ENCODE measurements at places on chromosomes 6 and 20. TPM values are rescaled to one million over a fixed set of nuclear protein-coding genes. Genes with fewer than 3 reads are reported as not detected.

The BPI gene
- not detected for total RNA-seq

The OLIG3 gene
- total RNA-seq: 0.12 TPM

The TMC2 gene
- not detected for total RNA-seq

DNA sequence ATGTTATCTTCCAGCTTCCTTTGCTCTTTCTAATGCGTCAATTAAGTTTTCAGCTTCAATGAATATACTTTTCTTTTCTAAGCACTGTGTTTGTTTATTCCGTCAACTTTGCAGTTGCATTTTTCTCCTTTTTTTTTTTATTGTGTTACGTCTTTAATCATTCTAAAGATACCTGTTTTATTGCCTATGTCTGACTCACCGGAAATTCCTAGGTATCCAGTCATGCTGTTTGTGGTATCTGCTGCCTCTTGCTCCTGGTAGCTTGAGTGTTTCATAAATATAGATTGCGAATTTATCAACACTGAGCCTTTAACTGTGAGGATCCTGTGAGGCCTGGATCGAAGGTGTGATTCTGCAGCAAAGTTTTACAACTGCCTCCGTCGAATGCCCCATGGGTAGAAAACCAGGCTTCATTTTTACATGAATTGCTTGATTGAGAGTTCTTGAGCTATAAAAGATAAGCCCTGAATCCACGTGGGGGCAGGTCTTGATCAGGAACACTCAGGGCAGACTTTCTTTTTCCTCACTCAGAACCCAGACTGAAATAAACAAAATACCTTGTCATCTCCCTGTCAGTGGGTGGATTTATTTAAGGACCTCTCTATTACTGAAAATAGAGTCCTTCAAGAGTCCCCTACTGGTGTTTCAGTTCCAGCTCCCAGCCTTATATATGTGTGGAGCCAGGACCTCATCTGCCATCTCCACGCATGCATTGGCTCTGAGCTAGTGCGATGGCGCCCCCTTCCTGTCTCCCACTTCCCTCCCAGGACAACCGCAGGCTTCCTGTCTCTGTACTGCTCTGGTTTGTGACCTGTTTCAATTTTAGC lies 60.1 kb upstream of the LRRC1 start:
- DNase-seq: peak; percentile 55

DNA sequence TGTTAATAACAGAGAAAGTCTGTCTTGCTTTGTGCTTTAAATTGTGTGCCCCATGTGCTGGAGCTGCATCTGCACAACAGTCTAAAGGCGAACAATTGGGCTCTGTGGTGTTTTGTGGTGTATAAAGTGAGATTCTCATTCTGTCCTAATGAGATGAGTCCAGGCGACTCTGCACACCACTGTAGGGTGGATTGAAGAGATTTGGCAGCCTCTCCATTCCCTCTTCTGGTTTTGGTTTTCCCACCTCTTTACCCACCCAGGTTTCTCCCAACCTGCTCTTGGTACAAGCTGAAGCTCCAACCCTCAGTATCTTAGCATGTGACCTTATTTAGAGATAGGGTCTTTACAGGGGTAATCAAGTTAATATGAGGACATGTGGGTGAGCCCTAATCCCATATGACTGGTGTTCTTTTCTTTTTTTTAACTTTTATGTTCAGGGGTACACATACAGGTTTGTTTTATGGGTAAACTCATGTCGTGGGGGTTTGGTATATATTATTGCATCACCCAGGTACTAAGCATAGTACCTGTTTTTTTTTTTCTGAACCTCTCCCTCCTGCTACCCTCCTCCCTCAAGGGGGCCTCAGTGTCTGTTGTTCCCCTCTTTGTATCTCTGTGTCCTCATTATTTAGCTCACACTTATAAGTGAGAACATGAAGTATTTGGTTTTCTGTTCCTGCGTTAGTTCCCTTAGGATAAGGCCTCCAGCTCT lies 217.6 kb upstream of the DTNBP1 start:
- no peak for DNase-seq

DNA sequence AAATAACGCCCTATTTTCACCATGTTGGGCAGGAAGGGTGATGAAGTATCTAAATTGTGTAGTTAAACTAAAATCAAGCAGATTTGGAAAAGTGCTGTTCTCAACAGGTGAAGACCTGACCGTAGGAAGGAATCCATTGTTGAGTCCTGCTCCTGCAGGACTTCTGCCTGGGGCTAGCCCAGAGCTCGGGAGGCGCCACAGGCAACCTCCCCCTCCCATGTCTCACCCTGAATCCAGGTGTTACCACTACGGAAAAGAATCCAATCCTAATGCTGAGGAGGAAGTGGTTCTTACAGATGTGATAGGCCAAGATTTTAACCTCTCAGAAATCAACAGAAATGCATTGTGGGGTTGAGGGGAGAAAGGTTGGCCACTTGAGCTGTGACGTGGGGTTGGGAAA lies 30.2 kb downstream of the RAB22A start:
- DNase-seq: no peak

- peak; percentile 28 for DNase-seq
Observed at GRCh38 chr6:166360243-166361076, 18.1 kb upstream of the SFT2D1 start.

Data from NCI-H460 (cell line).